AML-193 (cell line): ENCODE measurements at places on chromosomes 16 and 17.

GRCh38 chr17:81576621-81577277 lies 24.6 kb upstream of the FAAP100 start:
- DNase-seq = no peak

GRCh38 chr17:1496869-1497268 lies 4.4 kb upstream of the MYO1C start:
- no peak for DNase-seq

DNA sequence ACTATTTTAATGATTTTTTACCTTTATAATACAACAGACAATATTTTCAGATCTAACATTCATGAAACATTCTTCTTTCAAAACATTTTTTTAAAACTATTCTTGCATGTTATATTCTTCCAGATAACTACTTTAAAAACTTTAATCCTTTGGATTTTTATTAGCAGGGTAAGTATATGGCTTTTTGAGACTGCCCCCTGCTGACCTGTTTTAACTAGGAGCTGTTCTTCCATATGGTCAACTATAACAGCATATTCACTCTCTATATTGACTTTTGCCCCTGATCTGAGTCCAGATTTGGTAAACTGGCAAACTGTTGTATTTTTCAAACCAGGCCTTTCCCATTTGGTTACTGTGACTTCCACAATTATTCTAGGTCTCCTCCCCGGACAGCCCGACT lies 16.5 kb downstream of the ZNF18 start:
- DNase-seq = no peak

GRCh38 chr17:73363442-73364154 lies 51.8 kb upstream of the CDC42EP4 start:
- no peak for DNase-seq

- DNase-seq = no peak
These were observed 35.3 kb upstream of the HELZ start for GRCh38 chr17:67280279-67280678.

GRCh38 chr16:17106243-17106791 lies 364.4 kb downstream of the XYLT1 start:
- DNase-seq = no peak

- no peak for DNase-seq
These were observed 271.8 kb downstream of the IRF8 start for GRCh38 chr16:86170720-86171119.

- no peak for DNase-seq
These were observed 302.9 kb upstream of the MAF start for GRCh38 chr16:79903471-79903870.

GRCh38 chr17:27576477-27577083 lies 54.4 kb upstream of the LGALS9 start:
- no peak for DNase-seq

DNA sequence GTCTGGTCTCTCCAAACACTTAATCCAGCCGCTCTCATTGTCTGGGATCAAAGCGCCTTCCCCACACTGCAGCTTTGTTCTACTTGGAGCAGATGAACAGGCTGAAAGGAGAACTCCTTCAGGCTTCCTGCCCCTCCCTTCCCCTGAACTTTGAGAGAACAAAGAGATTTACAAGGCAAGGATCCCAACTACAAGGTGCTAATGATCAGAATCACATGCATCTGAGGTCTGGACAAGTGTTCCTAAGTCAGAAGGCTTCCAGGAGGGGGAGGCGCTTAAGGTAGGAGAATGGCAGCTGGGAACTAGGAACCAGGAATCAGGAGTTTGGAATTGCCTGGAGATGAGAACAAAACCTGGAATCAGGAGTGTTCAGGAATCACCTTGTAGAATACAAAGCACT lies 606.3 kb upstream of the CDH11 start:
- no peak for DNase-seq

- no peak for DNase-seq
These were observed 176.8 kb downstream of the KATNIP start for GRCh38 chr16:27726621-27727261.

DNA sequence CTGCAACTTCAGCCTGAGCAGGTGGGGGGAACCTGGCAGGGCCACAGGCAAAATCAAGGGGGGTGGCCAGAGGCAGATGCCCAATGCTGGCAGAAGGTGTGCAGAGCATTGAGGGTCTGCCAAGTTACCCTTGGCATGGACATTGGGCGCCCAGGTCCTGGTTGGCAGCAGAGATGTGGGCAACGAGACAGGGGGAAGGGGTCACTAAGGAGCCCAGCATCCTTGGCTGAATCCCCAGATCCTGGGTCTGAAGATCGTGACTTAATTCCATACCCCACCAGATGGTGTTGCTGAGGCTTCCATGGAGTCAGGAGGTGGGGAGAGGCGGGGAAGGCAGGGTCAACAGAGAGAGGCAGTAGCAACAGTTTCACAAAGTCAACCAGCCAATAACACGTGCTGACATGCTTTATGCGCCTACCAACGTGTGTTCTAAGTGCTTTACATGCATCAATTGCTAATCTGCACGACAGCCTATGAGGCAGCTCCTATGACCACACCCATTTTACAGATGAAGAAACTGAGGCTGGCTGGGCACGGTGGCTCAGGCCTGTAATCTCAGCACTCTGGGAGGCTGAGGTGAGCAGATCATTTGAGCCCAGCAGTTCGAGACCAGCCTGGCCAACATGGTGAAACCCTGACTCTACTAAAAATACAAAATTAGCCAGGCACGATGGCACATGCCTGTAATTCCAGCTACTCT lies 83.3 kb downstream of the GSG1L start:
- DNase-seq = no peak

DNA sequence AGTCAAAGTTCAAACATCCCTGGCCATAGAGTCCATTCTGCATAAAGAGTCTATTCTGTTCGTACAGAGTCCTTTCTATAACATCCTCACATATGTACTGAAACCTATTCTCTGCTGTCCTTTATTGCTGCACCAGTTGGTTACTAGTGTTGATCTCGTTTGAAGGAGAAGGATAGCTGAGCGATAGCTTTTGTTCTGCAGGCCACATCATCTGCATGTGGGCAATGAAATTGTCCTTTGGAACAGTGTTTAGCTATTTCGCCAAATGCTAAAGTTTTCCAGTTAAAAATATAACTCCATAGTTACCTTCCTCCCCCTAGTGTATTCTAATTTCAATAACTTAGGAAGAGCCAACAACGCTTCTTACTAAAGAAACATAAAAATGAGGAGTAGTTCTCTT lies 6.0 kb downstream of the RHOT1 start:
- DNase-seq = no peak

DNA sequence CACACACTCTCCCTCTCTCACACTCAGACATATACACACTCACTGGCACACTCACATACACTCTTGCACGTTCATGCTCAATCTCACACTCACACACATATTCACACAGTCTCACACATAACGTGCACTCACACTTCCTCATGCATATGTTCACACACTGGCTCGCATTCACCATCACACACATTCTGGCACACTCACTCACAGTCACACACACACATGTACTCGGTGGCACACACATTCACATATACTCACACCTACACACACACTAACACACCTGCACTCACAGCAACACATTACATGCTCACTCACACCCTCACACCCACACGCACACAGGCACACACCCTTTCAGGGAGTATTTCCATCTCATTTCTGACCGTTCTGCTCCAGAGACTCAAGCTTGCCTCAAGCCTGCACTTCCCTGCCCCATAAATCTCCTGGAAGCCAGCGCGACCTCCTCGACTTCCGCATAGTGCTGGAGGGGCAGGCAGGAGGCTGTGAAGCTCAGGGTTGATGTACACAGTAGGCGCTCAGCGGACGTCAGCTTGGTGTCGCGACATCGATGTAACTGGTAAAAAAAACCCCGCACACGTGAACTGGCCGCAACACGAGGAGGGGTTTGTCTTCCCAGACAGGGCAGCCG lies 66.7 kb upstream of the FOXF1 start:
- DNase-seq = no peak

DNA sequence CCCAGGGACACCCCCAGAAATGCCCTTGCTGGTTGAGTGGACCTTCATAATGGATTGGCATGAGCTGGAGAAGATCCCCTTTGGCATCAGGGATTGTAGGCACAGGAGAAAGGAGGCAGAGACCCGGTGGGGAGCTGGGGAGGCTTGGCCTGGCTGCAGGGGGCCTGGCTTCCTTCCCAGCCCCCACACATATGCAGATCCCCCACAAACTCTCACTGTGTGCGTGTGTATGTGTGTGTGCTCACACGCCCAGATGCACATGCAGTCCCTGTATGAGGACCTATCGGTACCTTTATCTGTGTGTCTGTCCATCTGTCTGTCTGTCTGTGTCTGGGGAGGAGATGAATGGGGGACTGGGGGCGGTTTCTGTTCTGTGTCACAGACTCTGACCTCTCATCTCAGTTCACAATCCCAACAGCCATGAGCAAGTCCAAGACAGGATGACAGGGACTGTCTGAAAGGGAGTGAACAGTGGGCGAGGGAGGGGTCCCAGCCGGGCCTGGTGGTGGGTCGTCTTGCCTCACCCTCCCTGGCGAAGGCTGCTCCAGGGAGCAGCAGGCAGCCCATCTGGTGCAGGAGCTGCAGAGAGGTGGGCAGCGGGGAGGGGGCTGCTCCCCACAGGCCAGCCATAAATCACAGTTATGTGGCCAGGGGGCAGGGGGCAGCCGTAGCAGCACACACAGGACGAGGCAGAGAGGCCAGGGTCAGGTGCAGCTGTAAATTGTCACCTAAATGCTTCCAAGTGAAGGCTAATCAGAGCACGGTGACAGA lies 46.7 kb upstream of the LHX1 start:
- DNase-seq = no peak

GRCh38 chr17:40554646-40555295 lies 10.5 kb downstream of the CCR7 start:
- DNase-seq = no peak

DNA sequence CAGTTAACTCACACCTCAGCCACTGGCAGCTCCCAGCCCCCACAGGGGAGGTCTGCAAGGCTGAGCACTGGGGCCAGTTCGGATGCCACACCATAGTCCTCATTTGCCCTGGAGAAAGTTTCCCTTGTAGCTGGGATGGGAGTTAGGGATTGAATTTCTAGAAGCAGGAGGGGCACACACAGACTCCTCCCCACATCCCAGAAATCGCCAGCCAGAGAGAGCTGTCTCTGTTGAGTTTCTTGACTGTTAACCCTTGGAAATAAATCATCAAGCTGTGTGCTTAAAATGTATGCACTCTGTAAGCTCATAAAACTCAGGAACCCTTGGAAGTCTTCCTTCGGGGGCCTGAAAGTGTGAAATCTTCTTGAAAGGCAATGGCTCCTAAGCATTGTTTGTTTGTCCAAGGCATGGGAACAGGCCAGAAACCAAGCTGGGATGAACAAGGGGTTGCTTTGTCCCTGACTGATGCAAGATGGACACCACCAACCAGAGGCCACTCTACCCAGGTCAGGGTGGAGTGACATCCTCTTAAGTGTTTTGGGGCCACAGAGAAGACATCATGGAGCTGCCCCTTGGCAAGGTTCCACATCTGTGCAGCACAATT lies 394 bp upstream of the PRM3 start:
- no peak for DNase-seq

- DNase-seq = no peak
These were observed 33.3 kb downstream of the NDEL1 start for GRCh38 chr17:8468980-8469379.

- DNase-seq = no peak
These were observed 54.8 kb downstream of the NUP88 start for GRCh38 chr17:5364696-5365095.

- DNase-seq = no peak
These were observed 106.7 kb downstream of the TOX3 start for GRCh38 chr16:52440248-52440647.
